OCI-LY7 (cell line): ENCODE measurements at places on chromosomes 2 and 18. TPM values are rescaled to one million over a fixed set of nuclear protein-coding genes. Genes with fewer than 3 reads are reported as not detected.
A peak's percentile ranks its signal among the peaks of the same experiment; 100 is the strongest.

The DSG1 gene
- not detected in 2 replicates for total RNA-seq

The CRYGB gene
- not detected in 2 replicates for total RNA-seq

The SMYD1 gene
- not detected in 2 replicates for total RNA-seq

The DNER gene
- not detected in 2 replicates for total RNA-seq

The IL36B gene
- not detected in 2 replicates for total RNA-seq

The DYSF gene
- total RNA-seq: not detected in 2 replicates

The STK17B gene
- 148 and 182 TPM in 2 replicates for total RNA-seq

The GCG gene
- total RNA-seq: not detected in 2 replicates

DNA sequence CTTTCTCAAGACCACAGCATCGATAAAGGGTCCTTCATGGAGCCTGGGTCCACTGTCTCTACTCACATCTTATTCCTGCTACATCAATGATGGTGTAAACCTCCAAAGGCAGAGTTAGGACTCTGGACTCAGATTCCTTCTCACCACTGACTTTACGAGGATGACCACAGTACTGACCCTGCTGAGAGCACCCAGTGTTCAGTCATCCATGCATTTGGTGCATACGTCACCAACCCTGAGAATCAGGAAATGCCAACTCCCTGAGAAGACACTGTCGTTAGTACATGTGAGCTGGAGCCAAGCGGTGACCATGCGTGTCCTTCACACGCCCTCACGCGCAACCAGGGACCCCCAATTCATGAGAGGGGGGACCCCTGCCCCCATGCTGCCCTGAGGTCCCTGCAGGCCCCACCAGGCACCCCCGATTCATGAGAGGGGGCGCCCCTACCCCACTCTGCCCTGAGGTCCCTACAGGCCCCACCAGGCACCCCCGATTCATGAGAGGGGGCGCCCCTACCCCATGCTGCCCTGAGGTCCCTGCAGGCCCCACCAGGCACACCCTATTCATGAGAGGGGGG is 178.4 kb upstream of the TPO start:
- DNase-seq: no peak

- no peak for DNase-seq
Observed at GRCh38 chr2:67726416-67726815, 329.3 kb downstream of the ETAA1 start.

DNA sequence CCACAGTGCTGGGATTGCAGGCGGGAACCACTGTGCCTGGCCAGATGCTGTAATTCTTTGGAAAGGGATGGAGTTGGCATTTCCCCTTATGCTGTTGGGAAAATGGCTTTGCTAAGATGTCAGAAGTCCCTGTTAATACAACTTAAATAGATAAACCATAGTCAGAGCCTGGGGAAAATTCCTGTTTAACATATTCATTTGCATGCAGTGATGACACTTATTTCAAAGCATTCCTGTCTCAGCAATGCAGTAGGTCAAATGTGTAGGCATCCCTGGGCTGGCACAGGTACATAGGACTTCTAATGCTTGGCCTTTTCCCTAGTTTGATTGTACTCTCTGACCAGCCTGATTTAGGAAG is 38.6 kb downstream of the RAMP1 start:
- no peak for DNase-seq

DNA sequence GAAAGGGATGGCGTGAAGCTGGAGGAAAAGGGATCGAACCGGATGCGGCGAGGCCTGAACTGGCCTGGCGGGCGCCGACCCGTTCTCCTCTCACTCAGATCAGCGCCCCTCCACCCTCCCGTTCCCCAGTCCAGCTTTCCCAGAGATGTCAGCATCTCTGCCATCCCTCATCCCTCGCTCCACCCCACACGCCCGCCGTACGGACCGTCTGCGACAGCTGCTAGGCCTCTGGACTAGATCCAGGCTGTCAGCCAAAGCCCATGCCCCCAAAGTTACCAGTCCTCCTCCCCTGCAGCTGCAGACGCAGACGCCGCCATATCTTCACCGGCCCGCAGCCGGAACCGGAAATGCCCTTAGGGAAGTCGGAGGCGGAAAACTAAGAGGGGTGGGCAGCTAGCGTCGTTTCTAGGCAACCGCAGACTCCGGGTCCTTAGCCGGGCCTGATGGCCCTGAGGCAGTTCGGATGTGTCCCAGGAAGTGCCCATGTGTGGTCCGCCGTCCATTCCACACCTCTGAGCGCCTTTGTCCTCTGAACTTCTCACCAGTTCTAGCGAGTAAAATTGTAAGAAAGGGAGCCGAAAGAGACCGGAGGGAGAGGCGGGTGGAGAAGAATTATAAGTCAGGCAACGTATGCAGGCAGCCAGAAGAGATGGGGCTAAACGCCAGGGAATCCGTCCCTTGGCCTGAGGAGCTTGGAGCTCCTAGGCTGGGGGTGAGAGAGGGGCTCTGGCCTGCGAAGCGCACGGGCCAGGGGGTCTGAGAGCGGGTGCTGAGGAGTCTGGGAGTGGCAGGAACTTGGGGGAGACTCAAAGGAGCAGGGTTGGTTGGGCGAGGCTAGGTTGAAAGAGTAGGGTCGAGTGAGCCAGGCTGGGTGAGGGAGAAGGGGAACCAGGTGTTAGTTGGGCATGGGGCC is at the start of the genes RNF25 and STK36:
RNF25 (minus strand) TSS at position 349 of the 913 bp plus-strand sequence; CDS start at position 317, 32 bp downstream.
STK36 (plus strand) TSS at position 433 of the 913 bp plus-strand sequence. CDS start 744 bp downstream, outside the sequence.
- DNase-seq: peak; percentile 86

- no peak for DNase-seq
Observed at GRCh38 chr2:85858841-85859240, 29.9 kb downstream of the ST3GAL5 start.

DNA sequence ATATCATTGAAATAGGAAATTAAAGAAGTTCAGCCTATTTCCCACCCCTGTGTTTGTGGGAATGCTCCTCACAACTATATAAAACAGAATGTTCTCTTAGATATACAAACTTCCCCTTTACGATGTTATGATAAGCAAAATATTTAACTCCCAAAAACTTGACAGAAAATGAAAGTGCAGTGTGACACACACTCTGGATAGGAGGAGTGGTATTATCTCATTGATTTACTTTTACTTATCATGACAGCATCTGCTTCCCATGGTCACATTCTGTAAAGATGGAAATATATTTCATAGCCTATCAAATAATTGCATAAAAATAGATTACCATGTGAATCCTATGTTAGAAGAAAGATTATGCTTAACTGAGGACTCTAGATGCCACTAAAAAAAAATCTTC is 96.6 kb upstream of the STK17B start:
- DNase-seq: no peak

- DNase-seq: no peak
Observed at GRCh38 chr18:27899893-27900292, 277.0 kb downstream of the CDH2 start.

DNA sequence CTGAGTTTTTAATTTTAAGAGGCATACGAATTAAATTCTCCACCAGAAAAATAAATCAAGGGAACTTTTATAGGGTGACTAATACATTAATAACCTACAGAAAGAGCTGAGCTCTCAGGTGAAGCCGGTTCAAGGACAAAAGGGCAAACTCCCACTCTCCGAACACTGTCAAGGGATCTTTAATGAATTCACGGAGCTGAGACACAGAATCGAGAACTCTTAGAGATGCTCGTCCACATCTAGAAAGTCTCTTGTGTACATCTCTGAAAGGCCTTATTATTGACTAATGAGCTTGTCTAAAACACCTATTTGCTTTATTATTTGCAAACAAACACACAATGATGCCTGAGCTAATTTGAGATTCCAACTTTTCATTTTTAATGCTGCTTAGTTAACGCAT is 33.3 kb upstream of the PIK3C3 start:
- DNase-seq: no peak

DNA sequence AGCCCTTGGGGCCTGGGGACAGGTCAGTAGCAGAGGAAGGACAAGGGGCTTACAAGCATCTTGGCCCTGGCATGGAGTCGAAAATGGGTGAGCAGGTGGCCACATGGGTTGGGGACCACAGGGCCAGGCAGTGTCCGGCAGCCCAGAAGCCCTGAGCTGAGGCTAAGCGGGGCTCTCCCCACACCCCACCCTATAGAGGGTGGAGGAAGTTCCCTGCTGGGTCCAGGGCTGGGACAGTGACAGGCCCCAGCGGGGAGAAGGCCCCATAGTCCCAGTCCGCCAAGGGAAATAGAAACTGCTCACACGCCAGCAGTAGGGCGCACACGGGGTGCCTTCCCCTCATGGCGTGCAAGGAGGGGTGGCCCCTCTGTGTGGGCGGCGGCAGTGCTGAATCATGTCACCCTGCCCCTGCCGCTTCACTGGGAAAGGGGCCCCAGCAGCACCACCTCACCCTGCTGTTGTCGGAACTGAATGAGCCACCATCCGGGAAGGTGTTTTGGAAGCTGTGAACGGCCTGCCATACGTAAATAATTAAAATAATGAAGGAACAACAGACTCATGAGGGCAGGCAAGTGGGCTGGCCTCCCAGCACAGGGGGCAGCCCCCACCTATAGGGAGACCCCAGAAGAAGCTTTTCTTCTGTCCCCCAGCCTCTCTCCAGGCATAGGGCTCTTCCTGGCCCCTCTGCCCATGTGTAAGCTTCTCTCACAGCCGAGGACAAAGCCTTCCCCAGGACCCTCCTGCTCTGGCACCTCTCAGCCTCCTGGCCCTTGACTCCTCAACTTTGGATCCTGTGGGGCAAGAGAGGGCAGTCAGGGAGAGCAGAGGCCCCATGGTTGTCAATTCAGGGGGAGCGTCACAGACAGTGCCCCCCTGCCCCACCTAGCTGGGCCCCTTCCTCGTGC is 12.7 kb upstream of the DUSP2 start:
- no peak for DNase-seq

- peak; percentile 61 for DNase-seq
Observed at GRCh38 chr2:218569038-218569431, 396 bp downstream of the CNOT9 start.

- no peak for DNase-seq
Observed at GRCh38 chr2:149568138-149568537, 19.4 kb downstream of the MMADHC start.

DNA sequence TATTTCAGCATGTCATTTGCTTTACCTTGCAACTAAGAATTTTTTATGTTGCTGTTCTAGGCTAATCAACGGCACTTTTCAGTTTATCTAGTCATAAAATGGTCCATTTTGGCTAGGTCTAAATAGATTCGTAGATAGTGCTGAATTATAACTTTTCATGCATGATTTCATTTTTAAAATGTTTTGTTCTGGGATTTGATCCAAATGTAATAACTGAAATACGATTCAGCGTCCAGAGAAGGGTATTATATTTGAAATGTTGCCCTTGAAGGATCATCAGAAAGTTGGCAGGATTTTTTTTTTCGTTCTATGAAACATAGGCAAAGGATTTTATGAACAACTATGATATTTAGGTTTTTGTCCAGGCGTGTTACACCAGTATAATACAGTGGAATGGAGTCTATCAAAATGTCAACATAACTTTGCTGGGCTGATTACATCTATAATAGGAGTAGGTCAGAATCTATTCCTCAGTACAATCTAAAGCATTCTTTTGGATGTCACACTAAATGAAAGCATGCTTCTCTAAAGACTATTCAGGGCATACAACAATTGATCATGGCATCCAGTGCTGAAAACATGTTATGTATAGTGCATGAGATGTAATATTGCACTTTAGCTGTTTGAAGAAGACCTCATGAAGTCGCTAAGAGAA is 24.8 kb downstream of the TTC27 start:
- DNase-seq: no peak
